Liver (tissue), 10 donors: ENCODE measurements at places on chromosomes 4 and X. TPM values are rescaled to one million over a fixed set of nuclear protein-coding genes. Genes with fewer than 3 reads are reported as not detected.

- no peak overlapping the region for H3K4me3 ChIP-seq
- peaks cover 12% of the 10 kb centered on the region for H3K4me1 ChIP-seq
- no peaks in the 10 kb centered on the region for H3K36me3 ChIP-seq
- H3K27me3 ChIP-seq, result no peaks in the 10 kb centered on the region
- no peak overlapping the region for H3K27ac ChIP-seq
These were observed 35.8 kb downstream of the ARHGEF38 start for GRCh38 chr4:105588252-105588651.

DNA sequence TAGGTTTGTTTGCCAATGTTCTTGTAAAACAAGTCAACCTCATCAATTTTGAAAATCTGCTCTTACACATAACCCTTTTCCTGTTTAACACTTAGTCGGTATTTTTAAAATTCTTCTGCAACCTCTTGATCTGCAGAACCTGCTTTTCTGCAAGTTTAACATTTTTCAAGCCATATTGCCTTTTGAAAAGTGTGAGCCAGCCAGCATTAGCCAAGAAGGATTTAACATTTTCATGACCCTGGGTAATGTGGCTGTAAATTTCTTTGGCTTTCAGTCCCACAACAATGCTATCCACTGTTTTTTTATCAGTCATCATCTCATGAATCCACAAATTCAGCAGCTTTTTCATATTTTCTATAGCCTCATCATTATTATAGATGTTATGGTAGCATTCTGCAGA lies 956.5 kb downstream of the FAT4 start:
- no peak overlapping the region for H3K4me3 ChIP-seq
- H3K27me3 ChIP-seq, result no peaks in the 10 kb centered on the region
- no peaks in the 10 kb centered on the region for H3K4me1 ChIP-seq
- H3K36me3 ChIP-seq, result no peaks in the 10 kb centered on the region

Gene MAGEA11
- total RNA-seq, result not detected

- H3K4me3 ChIP-seq, result no peak overlapping the region
- no peak overlapping the region for H3K27ac ChIP-seq
- H3K27me3 ChIP-seq, result no peaks in the 10 kb centered on the region
- H3K36me3 ChIP-seq, result peaks cover 5% of the 10 kb centered on the region
- no peak for DNase-seq
These were observed 131.4 kb downstream of the GBA3 start for GRCh38 chr4:22824091-22824490.

DNA sequence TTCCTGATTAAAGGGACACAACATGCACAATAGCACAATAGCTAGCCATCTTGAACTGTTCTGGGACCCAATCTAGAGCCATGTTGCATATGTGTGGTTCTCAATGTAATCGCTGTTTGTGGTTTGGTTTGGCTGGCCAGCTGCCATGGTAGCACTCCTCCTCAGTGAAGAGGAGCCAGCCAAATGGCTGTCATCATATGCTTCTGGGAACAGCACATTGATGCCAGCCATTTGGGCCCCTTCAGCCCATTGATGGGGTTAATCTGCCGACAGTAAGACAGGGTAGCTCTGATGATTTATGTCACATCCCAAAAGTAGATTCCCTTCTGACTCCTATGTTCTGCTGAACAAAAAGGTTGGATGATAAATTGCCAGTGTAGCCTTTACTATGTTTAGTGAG lies 48.5 kb downstream of the AWAT2 start:
- no peak overlapping the region for H3K4me3 ChIP-seq
- H3K27ac ChIP-seq, result no peak overlapping the region
- no peak for DNase-seq
- no peaks in the 10 kb centered on the region for H3K27me3 ChIP-seq
- no peaks in the 10 kb centered on the region for H3K36me3 ChIP-seq

GRCh38 chr4:85807247-85807950 lies 332.4 kb downstream of the ARHGAP24 start:
- H3K36me3 ChIP-seq, result no peaks in the 10 kb centered on the region
- H3K4me3 ChIP-seq, result no peak overlapping the region
- H3K27ac ChIP-seq, result no peak overlapping the region
- H3K27me3 ChIP-seq, result no peaks in the 10 kb centered on the region
- no peaks in the 10 kb centered on the region for H3K4me1 ChIP-seq
- no peak for DNase-seq

DNA sequence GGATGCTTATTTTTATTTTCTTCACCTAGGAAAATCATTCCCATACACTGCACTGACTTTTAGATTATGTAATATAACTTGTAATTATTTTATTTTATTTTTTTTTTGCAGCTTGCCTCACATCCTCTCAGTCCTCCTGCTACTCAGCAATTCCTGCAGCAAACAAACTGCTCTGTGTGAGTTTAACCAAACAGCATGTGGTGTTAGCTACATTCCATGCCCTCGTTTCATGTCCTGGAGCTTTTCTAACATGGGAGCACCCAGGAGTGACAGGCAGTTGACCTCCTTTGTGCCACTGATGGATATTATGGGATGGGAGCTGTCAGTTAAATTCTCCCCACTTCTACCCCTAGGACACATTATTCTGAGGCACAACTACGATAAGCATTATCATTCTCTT lies 24.8 kb downstream of the CXCL1 start:
- no peaks in the 10 kb centered on the region for H3K4me1 ChIP-seq
- no peak for DNase-seq
- no peak overlapping the region for H3K27ac ChIP-seq
- H3K4me3 ChIP-seq, result no peak overlapping the region
- H3K27me3 ChIP-seq, result no peaks in the 10 kb centered on the region
- no peaks in the 10 kb centered on the region for H3K36me3 ChIP-seq

Gene ANOS1
- 0.09 TPM for total RNA-seq

DNA sequence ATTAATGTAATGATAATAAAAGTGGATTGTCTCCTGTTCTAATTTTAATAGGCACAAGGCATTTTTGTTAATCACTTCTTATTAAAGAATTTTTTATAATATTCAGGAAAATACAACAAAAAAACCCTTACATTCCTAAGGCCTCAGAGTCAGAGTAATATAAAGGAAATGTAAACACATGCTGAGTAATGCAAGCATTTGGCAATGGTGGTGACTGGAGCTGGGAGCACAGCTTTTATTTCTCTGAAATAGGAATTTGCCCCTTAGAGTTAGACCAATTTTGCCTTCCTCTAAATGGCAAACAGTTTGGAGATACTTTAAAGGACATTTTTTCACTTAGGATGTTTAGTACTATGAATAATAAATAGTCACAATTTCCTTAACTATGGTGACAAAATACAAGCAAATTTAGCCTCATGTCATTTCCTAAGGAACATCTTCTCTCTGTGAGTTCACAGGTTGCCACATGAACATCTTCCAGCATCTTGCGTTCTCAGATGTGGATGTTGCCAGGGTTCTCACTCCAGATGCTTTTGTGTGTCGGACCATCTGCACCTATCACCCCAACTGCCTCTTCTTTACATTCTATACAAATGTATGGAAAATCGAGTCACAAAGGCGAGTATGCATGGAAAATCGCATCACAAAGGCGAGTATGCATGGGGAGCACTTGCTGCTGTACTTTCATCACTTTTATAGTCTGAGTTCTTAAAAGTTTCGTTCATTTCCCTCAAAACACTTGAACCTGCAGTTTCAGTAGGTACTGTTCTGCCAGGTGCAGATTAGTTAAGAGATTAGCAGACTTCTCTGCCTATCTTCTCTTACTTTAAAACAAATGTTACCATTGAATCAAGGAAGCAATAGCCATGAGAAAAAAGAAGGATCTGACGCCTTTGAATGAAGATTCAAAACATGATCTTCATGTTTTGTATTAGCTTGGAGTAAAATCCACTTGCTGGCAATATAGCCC lies 15.9 kb upstream of the F11 start:
- DNase-seq, result no peak
- no peak overlapping the region for H3K4me3 ChIP-seq
- H3K36me3 ChIP-seq, result peaks cover 27% of the 10 kb centered on the region
- peak overlapping the region; percentile 69 for H3K27ac ChIP-seq
- H3K4me1 ChIP-seq, result peaks cover 11% of the 10 kb centered on the region

Gene NKX6-1
- total RNA-seq, result not detected
